ENCODE measurements at places on chromosomes 13 and 19.

DNA sequence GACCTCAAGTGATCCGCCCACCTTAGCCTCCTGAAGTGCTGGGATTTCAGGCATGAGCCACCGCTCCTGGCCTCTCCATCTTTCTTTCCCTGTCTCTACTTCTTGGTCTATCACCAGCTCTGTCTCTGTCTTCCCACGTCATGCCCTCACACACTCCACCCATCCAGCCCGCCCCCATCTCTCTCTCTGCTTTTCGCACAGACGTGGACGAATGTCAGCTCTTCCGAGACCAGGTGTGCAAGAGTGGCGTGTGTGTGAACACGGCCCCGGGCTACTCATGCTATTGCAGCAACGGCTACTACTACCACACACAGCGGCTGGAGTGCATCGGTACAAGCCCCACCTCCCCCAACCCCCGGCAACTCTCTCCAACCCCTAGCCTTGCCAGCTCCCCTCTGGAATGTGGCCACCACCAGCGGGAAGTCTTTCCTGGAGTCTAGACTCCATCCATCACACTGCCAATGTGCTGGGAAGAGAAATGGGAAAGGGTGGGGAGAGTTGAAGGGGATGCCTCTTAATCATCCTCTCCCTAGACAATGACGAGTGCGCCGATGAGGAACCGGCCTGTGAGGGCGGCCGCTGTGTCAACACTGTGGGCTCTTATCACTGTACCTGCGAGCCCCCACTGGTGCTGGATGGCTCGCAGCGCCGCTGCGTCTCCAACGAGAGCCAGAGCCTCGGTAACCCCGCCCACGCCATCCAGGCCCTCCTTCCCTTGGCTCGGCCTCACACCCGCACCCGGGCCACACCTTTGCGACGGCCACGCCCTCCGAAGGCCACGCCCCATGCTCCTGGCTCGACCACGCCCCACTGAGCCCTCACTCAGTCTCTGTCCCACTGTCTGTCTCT, 22.5 kb downstream of the LTBP4 start:
- no peak for DNase-seq

DNA sequence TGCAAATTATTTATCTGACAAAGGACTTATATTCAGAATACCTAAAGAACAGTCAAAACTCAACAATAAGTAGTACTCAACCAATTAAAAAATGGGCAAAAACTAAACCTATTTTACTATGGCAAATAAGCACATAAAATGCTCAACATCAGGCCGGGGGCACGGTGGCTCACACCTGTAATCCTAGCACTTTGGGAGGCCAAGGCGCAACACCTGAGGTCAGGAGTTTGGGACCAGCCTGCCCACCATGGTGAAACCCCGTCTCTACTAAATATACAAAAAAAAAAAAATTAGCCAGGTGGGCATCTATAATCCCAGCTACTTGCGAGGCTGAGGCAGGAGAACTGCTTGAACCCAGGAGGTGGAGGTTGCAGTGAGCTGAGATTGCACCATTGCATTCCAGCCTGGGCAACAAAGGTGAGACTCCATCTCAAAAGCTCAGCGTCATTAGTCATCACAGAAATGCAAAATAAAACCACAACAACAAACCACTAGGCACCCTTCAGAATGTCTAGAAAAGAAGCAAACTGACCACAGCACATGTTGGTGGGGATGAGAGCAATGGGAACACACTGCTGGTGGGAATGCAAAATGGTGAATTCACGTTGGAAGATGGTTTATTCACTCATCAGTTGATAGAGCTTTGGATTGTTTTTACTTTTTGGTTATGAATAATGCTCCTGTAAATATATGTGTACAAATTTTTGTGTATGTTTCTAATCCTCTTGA, 180.6 kb upstream of the SOX1 start:
- DNase-seq: no peak

DNA sequence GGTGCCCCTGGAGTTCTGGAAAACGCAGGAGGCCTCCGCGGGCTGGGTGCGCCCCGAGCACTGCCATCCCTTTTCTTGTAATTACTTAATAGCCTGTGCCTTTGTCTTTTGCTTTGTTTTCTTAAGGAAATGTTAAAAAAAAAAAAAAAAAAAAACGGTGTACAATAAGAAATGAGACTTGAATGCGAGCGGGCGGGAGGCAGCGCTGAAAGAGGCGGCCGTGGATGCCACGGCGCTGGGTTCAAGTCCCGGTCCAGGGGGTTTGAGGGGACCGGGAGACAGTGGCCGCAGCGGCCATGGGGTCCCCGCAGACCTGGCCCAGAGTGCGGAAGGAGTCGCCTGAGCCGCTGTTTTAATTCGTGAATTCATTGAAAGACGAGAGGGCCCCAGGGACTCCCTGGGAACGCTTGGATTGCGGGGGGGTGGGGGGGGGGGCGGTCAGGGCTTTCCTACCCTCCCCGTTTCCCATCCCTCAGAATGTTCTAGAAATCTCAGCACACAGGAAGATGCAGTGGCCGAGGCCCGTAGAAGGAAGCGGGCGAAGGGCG, 349.2 kb upstream of the ARGLU1 start:
- DNase-seq: no peak

- no peak for DNase-seq
Observed at GRCh38 chr19:10289167-10289835, 451 bp upstream of the ICAM5 start.

- peak; percentile 54 for DNase-seq
Observed at GRCh38 chr19:32611161-32611560, 30.2 kb downstream of the PDCD5 start.

DNA sequence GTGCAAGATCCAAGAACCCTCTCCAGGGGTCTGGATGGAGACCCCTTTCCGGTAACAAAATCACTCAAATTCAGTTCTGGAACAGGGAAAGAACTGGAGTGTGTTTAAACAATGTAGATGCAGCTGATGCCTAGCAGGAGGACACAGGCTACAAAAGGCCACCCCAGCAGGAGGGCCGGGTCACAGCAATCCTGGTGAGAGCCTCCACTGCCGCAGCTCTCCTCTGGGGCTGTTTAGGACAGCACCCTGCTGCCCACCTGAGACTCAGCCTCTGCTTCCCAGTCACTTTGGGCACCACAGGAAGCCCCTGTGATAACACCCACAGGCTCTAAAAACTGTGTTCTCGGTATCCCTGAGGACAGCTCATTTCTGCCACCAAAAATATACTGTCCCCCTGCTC, 318.7 kb upstream of the NBEA start:
- no peak for DNase-seq

- no peak for DNase-seq
Observed at GRCh38 chr13:98399756-98400155, 177.2 kb downstream of the STK24 start.

DNA sequence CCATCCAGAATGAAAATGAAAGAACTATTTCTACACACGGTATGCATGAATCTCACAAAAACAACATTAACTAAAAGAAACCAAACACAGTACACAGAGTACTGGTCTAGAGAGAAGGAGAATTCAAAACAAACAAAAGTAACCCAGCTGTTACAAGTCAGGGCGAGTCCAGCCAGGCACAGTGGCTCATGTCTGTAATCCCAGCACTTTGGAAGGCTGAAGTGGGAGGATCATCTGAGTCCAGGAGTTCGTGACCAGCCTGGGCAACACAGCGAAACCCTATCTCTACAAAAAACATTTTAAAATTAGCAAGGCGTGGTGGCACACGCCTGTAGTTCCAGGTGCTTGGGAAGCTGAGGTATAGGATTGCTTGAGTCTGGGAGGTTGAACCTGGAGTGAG, 1.7 kb upstream of the PSMC4 start:
- no peak for DNase-seq

GRCh38 chr13:21929400-21929799, 258.5 kb downstream of the FGF9 start:
- no peak for DNase-seq

- no peak for DNase-seq
Observed at GRCh38 chr13:26377038-26377437, 123.1 kb downstream of the CDK8 start.

All from brain pericyte (primary cell).